ENCODE measurements at places on chromosomes 5 and 9.
A peak's percentile ranks its signal among the peaks of the same experiment; 100 is the strongest.

DNA sequence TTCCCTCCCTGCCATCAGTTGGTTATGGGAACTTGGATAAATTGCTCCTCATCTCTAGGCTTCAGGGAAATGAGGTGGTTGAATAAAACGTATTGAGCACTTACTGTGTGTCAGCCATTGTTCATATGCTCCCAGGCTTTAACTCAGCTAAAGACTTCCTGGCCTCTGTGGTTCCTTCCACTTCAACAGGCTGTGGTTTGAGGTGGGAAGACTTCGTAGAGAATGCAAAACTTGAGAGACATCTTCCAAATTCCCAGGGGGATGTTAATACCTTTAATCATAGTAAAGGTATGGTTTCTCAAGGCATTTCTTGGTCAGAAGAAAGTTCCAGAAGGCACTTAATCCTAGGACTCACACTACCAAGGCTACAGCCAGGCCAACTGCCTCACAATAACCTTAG lies 1.5 kb upstream of the GPX3 start:
- DNase-seq: no peak

DNA sequence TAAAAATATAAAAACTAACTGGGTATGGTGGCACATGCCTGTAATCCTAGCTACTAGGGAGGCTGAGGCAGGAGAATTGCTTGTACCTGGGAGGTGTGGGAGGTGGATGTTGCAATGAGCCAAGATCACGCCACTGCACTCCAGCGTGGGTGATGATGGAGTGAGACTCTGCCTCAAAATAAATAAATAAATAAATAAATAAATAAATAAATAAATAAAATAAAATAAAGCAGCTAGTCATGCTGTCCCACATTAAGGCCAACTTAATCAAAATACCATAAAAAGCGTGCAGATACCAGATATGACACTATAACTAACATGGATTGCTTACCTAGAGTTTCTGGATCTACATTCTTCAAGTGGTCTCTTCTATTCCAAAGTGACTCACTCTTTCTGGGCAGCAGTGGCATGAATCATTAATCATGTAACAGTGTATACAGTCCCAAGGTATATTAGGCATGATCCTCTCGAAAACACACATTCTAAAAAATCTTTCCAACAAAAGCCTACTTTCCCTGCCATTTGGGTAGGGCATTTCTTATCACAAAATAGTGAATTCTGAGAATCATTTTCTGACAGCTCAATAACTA lies 187.1 kb downstream of the ELAVL2 start:
- no peak for DNase-seq

- DNase-seq: peak; percentile 1
Measured at GRCh38 chr5:158979749-158980521, 119.8 kb downstream of the EBF1 start.

- no peak for DNase-seq
Measured at GRCh38 chr5:5919411-5919810, 458.9 kb downstream of the MED10 start.

DNA sequence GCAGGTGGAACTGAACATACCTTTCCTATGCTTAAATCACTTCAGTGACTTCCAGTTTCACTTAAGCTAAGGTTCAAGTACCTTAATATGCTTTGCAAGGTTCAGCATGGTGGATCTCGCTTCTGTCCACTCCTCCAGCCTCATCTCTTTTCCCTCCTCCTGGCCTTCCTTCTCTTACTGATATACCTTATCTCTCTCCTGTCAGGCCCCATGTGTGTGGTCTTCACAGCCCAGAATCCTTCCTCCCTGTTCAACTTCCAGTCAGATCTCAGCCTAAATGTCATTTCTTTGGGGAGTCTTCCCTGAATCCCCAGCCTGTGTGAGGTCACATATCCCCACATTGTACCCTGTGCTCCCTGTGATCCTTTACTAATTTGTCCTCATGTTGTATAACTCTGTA lies 87.7 kb downstream of the ANGPTL2 start:
- no peak for DNase-seq
